ENCODE measurements at places on chromosomes 16 and 17.

DNA sequence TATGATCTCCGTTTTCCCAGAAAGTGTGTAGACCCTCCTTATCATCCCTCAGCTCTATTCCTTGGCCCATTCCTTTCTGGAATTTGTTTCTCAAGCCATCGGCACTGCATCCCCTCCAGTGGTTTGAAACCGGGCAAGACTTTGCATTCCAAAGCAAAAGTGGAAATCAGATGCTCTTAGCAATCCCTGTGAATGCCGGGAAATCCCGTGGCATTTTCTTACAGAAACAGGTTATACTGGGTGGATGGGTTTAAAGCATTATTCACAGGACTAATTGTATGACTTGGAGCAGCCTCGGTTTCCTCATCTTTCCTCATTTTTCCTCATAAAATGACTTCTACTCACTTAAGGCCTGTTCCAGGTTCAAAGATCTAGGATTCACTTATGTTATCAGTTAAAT is 52.0 kb downstream of the MAP2K6 start:
- no peak for DNase-seq

DNA sequence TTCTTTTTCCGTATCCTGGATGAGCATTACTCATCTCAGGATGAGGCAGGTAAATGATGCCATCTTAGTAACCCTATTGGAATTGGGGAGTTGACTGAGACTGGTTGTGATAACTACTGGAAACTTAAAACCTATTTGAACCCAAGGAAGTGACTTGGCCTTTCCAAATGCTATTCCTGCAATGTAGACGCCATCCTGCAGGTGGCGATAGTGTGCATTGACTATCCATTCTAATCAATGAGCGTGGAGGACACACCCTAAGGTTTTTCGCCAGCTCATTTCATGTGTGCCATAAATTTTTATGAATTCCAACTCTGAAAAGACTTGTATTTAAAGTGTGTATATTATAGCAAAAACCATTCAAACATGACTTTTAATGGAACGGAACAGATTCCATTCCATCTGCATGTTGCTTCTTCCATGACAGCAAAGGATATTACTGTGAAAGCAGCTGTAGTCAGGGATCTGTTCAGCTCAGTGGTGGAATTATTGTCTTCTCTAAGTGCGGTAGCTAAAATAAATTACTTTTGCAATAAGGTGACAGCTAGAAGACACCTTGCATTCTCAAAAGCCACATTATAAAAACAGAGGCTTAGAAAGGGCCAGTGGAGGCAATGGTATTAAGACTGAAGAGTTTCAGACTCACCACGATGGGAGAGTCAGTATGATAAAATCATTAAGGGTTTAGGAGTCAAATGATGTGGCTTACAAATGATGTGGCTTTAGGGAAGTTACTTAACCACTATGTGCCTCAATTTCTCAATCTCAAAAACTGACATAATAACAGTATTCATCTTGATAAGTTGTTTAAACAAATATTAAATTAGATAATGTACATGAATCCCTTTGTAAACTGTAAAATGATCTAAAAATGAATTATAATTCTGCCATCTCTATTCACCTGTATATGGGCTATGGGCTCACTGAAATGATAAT is 55.5 kb downstream of the SYT17 start:
- peak; percentile 9 for DNase-seq

DNA sequence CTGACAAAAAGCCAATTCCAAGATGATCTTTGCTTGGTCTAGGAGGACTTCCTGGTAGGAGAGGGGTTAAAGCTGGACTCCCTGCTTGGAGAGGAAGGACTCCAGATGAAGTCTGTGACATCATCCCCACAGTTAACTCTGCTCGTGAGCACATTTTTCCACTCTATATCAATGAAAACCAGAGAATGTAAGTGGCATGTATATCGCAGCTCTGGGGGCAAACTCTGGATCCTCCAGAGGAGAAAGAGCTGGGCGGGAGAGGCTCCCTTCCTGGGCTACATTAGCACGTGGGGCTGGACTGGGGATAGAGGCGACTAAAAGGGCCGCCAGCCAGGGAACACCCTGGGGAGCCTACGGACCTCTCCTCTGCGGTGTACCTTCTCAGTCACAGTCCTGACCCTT is 34.1 kb downstream of the HIC1 start:
- DNase-seq = no peak

GRCh38 chr16:81220349-81220748 is 18.1 kb upstream of the BCO1 start:
- no peak for DNase-seq

DNA sequence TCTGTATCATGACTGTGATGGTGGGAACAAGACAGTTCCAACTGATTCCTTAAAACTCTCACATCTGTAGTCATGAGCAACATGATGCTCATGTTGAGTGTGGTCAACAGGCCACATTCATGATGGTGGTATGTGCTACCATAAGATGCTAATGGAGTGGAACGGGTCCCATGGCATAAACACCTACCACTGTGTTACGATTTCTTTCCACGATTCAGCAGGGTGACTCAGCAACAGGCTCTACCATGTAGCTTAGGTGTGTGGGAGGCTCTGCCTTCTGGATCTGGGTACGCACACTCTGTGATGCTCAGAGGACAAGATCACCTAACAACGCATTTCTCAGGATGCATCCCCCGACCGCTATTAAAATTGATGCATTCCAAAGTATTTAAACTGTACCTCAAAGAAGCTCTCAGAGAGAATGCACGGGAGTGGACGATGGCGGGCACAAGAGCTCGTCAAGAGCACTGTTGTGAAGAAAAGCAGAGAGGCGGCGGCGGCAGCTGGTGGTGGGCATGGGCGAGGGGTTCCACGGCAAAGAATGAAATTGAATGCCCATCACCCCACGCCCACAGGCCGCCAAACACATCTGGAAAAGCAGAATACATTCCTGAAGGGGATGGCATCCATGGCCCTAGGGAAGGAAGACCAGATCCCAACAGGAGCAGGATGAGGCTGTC is 133.3 kb downstream of the ZNF778 start:
- no peak for DNase-seq
